ENCODE measurements at places on chromosomes 5 and 9. TPM values are rescaled to one million over a fixed set of nuclear protein-coding genes. Genes with fewer than 3 reads are reported as not detected.

GRCh38 chr5:173501271-173501670 lies 115.2 kb downstream of the BOD1 start:
- no peak for DNase-seq

DNA sequence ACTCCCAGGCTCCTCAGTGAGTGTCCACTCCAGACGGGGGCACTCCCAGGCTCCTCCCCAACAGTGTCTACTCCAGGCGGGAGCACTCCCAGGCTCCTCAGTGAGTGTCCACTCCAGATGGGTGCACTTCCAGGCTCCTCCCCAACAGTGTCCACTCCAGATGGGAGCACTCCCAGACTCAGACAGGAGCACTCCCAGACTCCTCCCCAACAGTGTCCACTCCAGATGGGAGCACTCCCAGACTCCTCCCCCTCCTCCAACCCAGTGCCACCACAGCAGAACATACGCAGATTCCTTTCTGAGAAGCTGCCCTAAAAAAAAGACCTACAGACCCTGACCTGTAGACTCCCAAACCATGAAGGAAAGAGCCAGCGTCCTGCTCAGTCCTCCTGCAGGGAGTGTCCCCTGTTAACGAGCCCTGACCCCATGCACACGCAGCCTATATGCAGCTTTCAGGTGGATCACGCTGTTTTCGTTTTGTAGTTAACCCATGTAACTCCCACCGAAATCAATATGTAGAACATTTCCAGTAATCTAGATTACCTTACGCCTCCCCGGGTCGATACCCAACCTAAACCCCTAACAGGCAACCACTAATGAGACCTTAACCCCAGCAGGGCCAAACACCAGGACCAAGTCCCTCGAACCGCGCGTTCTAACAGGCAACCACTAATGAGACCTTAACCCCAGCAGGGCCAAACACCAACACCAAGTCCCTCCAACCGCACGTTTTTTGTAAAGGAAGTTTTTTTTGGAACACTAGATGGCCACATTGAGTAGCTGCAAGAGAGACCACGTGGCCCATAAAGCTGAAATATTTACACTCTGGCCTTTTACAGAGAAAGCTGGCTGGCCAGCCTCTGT lies 15.7 kb downstream of the PNPLA7 start:
- DNase-seq: peak; percentile 71

DNA sequence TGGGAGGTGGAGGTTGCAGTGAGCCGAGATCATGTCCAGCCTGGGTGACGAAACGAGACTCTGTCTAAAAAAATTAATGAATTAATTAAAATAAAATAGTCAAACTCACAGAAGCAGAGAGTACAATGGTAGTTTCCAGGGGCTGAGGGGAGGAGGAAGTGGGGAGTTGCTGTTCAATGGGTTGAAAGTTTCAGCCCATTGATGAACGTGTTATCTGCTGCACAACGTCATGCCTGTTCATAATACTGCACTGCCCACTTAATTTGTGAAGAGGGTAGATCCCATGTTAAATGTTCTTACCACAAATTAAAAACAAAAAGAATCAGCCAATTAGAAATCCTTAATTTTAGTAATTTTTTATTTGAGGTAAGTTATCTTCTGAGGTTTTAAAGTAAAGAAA lies 16.4 kb upstream of the RUFY1 start:
- no peak for DNase-seq

DNA sequence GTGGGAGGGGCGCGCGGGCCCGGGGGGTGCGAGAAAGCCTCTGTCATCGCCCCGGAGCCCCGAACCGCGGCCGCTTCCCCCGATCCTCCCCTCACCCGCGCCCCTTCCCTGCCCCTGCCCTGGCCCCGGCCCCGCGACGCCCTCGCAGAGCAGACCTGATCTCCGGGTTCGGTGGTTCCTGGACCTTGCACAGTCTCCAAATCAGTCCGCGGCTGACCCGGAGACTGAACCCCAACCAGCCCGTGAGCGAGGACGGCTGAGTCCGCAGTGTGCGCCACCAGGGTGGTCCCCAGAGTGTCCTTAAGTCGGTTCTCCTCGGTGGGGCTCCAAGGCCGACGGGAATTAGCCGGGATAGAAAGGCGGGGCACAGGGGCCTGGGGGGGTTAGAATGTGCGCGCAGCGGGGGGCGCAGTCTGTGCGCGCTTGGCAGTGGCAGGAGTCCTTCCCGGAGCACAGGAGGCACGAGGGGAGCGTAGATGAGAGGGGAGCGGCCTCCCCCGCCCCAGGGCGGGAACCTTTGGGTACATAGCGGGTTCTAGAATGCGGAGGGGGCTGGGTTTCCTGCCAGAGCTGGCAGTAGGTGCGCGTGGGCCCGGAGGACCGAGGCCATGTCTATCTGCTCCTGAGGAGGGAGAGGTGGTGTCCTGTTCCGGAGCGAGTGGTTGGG lies 779 bp downstream of the PKN3 start:
- DNase-seq: peak; percentile 32

DNA sequence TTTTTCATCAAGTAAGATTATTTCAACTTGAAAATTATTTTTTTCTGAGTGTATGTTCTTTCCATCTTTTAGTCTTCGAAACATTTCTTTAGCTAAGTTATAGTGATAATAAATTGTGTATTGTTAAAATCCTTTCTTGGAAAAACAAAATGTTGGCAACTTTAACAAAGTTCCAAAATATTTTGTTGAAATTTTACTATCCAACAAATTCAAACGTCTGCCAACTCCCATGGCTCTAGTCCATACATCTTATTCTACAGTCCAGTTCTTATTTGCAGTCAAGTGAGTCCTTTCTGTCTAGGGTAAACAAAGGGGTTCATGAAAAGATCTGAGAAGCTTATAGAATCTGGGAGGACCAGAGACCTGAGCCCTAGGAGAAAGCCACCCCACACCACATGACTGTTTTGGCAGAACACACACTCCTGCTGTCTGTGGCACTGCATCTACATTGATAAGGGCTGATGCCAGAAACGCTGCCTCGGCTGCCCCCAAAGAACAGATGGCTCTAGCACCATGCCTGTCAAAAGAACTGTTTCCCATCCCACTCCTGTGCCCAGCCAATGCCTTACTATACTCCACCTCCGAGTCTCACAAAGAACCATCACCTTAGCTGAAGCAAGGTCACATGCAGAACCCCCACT lies 47.5 kb downstream of the FEM1C start:
- DNase-seq: no peak

DNA sequence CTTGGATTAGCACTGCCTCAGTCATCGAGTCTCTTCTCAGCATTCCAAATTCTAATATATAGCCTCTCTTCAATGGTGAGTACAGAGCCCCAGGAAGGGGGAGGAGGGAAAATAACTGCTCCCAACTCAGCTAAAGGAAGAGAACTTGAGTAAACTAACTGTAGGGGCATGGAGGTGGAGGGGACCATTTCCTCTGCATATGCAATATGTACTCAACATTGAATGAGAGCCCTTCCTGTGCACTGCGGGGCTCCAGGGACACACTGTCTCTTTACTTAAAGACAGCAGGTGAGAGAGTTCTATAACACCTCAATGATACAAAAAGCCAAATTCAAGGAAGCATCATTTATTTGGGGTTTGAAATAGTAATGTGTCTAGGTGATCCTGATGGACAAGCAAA lies 75.1 kb downstream of the GNAQ start:
- peak; percentile 45 for DNase-seq

DNA sequence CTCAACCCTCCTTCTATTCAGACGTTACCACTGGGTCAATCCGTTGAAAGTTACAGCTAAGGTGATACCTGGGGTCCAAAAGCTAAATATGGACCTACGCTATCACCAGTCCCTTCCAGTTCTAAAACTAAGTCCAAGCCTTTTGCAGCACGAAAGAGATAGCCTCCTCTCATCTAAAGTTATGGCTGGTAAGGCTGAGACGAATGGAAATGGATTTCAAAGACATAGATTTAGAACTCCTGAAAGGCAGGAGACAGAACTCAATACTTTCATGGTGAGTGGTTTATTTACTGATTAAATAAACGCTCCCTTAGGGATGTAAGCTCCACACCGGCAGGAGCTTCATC lies 751 bp upstream of the RIC1 start:
- DNase-seq: no peak

DNA sequence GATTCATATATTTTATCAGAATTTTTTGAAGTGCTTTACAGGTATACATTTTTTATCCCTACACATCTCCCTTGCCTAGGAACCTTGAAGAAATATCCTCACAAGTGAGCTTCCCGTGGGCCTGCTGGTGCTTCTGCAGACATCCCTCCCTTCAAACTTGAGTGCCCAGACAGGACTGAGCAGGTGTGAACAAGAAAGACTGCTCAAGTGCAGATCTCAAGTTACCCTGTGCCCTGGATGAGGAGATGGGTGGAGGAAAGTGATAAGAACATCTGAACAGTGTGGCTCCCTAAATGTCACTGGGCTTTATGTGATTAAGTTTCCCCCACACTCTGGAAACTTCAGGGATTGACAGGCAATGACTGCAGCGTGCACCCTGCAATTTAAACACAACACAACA lies 209.8 kb downstream of the TLE1 start:
- DNase-seq: no peak

GRCh38 chr5:173616577-173617118 lies at the start of gene BOD1:
TSS of gene BOD1 (minus strand) at chr5:173616650. CDS start at chr5:173616436, 214 bp downstream.
- peak; percentile 99 for DNase-seq

- DNase-seq: peak; percentile 34
Measured at GRCh38 chr5:150175536-150175935, 9.0 kb downstream of the CDX1 start.

DNA sequence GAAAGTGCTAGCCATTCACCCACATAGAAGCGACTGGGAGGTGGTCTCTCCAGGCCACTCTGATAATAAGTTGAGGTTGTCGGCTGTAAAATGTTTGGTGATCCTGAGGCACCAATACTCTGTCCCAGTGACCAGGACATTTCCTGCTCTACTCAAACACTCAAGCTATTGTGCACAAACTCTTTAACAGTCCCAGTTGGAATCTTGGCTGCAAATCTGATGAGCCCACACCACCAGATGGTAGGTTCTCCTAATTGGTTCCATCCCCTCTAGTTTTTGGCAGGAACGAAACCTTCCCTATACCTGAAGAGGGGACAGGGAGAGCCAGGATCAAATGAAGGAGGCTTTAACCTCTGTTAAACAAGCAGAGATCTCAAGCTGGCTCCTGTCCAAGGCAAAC lies 14.3 kb downstream of the GRIA1 start:
- no peak for DNase-seq

GRCh38 chr5:119873611-119874010 lies 244.3 kb downstream of the FAM170A start:
- DNase-seq: no peak

DNA sequence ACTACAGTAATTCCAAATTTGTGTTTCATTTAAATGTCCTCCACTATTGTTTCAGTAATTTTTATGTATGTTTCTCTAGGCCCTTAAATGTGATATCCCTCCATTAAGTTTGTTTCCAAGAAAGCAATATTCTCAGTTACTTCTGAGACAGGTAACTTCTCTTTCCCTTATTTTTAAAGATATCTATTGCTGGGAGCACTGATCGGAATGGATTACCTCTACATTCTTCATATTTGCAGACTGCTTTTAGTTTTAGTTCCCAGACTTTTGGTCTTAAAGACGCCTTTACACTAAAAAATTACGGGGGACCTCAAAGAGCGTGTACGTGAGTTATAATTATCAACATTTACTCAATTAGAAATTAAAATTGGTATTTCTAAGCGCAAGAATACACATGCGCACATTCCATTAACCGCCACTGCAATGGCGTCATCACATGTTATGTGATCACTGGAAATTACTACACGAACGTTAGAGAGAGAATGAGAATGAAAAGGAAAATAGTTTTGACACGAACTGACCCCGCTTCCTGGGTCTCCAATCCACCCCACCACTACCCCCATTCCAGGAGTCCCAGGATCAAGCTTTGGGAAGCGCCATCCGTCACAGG lies 519 bp upstream of the RAD50 start:
- DNase-seq: peak; percentile 2

GRCh38 chr5:154524859-154525258 lies 46.8 kb upstream of the HAND1 start:
- no peak for DNase-seq

- DNase-seq: no peak
Measured at GRCh38 chr5:22852807-22853660, at the start of gene CDH12. TSS of gene CDH12 (minus strand) at chr5:22853344.

GRCh38 chr5:4108690-4109089 lies 513.1 kb downstream of the IRX1 start:
- no peak for DNase-seq

GRCh38 chr9:133238272-133238850 lies 29.3 kb upstream of the OBP2B start:
- peak; percentile 47 for DNase-seq

GRCh38 chr5:69007163-69007562 lies 86.7 kb upstream of the SLC30A5 start:
- no peak for DNase-seq

DNA sequence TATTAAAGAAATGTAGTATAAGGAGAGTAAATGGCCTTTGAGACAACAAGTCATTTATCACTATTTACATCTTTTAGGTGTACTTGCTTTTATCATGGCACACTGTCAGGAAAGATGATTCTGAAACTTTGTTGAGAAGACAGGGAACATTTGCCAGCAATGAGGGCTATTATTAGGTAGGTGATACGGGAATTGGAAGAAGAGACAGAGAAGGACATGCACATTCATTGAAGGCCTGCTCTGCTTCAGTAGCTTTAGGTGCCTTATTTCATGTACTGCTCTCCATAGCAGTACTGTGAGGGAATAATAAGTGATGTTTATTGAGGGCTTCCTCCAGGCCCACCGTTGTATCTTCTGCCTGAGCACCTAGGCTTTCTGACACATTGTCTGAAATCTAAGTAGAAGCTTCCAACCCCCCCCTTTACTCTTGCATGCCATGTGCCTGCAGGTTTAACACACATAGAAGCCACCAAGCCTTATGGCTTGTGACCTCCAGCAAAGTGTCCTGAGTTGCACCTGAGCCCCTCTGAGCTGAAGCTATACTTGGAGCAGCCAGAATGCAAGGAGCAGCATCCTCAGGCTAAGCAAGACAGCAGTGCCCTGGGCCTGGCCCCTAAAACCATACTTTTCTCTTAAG lies 275.2 kb upstream of the VLDLR start:
- no peak for DNase-seq

DNA sequence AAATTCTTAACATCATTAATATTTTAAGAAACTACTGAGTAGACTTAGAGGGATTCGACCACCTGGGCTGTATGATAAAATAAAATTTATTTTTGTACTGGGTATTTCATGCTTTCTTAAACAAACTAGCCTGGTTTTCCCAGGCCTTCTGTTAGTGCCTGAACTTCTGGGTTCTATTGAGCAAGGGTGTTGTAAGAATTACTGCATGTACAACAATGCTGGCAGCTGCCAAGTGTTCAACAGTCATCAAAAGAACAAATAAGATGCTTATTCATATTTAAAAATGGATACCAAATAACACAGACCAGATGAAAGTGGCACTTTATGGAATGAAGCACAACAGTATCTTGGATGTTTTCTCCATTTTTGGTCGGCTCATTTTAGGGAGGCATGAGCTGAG lies 123.2 kb upstream of the FBXL7 start:
- DNase-seq: no peak

GRCh38 chr9:93133681-93134014 lies 403 bp downstream of the NINJ1 start:
- DNase-seq: peak; percentile 74

- DNase-seq: peak; percentile 69
Measured at GRCh38 chr5:115309751-115310370, 13.4 kb upstream of the CCDC112 start.

- DNase-seq: no peak
Measured at GRCh38 chr5:177189965-177190364, 56.4 kb downstream of the NSD1 start.

Gene ADAMTSL2
- polyA plus RNA-seq: not detected

Gene FAM170A
- not detected for polyA plus RNA-seq

Gene SET
- polyA plus RNA-seq: 61.1 TPM

Gene RELL2
- 4.8 TPM for polyA plus RNA-seq
